ENCODE measurements at places on chromosomes 5 and 9.

GRCh38 chr5:6256901-6257300 lies 121.4 kb downstream of the MED10 start:
- DNase-seq, result no peak

DNA sequence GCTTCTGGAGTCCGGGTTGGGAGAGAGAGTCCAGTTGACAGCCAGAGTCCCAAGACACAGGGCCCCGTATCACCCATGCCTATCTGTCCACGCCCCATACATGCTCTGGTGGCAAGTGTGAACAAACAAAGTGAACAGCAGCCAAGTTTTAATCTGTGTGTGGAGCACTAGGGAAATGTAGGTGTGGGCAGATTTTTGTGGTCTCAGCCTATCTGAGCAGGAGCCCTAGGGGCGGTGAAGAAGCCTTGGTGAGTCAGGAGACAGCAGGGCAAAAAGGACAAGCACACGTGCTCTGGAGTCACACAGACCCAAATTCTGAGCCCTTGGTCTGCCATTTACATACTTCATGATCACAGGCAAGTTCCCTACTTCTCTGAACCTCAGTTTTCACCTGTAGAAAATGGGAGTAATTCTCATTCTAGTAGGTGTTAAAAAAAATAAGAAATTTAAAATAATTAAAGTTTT lies 23.2 kb downstream of the EGR1 start:
- no peak for DNase-seq

DNA sequence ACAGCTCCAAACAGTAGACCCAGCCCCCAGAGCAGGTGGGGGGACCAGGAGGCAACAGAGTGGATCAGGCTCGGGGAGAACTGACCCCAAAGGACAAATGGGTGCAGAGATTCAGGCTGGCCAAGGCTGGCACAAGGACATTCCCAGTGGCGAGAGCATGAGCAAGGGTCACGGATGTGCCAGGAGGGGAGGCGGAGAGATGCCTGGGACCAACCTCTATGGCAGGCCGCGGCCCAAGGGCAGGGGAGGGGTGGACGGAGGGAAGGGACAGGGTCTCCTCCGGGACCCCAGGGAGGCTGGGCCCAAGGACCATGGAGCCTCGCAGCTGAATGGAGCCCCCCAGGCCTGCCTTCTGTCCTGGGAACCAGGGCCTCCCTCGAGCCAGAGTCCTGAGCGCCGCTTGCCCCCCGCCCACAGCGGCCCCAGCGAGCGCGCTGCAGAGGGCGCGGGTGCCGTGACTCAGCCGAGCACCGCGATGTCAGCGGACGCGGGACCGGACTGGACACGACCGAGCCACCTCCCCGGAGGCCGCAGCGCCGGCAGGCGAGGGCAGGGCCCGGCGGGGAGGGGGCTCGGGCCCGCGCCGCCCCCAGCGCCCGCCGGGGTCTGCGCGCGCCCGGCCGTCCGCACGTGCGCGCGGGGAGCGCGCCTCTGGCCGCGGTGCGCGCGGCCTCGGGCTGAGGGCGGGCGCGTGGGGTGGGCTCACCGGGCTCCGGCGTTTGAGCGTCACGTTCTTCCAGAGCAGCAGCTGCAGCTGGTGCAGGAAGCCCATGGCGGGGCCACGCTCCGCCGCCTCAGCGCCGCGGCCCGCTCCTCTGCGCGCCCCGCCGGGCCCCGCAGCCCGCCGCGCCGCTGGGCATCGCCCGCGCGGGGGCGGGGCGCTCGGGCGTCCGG lies at the start of gene ABCA2:
Gene ABCA2, minus strand, starts transcription at position 869 of the 894 bp plus-strand sequence. Its CDS starts 97 bp downstream, at position 772.
- no peak for DNase-seq

DNA sequence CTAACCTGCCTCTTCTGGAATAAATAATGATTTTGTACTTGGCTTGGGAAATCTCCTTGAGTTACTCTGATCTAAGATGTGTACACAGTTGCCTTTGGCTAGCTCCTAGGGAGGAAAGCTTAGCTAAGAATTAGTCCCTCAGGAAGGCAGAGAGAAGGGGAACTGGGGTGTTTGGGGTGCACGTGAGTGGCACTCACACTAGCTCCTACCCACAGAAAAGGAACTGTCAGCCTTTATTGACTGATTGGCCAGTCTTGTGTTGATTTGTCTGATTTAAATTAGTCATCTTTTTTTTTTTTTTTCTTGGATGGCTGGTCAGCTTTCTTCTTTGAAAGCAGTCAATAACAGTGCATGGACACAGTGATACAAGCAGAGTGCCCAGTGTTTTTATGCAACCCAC lies 107.7 kb downstream of the DMRT2 start:
- DNase-seq, result no peak

DNA sequence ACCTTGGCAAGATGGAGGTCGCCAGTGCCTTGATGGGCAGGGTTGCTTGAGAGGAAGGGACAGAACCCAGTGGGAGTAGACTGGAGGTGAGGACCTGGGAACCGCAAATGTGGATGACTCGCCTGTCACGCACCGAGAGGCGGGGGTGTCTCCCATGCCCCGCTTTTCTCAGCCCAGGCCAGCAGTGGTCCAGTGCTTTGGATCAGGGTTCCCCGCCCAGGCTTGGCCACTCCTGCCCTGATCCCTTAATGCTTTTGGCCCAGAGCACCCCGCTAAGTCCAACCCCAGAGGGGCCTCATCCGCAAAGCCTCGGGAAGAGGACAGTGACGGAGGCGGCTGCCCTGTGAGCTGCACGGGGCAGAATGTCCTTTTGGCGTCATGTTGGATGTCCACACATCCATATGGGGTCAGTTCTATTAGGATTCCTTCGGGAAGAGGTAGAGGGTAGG lies 2.4 kb downstream of the MRPS2 start:
- no peak for DNase-seq

DNA sequence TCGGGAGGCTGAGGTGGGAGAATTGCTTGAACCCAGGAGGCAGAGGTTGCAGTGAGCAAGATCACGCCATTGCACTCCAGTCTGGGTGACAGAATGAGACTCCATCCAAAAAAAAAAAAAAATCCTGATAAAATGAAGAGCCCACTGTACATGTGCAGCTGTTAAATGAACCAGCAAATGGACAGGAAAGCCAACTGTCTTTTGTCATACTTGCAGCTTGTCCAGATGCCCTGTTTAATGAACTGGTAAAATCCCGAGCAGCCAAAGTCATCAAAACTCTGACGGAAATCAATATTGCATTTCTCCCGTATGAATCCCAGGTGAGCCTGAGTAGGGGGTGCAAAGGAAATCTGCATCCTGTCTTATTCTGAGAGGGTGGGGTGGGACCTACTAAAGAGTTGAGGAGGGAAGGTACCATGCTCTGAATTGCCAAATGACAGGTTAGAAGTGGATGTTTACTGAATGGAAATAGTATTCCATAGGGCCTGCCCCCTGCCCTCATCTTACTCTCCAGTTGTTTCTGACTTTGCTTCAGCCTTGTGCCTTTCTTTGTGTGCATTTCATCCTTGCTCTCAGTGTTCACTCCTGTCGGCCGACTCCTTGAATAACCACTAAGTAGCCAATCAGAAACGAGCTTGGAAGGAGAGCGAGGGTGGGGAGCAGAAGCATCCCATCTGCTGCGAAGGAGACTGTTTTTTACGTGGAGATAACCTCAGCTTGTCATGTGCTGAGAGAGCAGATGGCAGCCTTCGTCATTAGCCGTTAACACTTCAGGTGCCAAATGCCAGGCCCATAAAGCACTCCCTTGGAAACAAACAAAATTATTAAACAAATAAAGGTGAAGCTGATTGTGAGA lies 45.7 kb upstream of the CFAP157 start:
- DNase-seq, result no peak

GRCh38 chr5:171405615-171406014 lies 13.8 kb upstream of the FGF18 start:
- DNase-seq, result no peak

Measured in DMS79 treated with DMSO at 0.1 percent for 48 hours (cell line).